Left forelimb (tissue), 1 donor: ENCODE measurements at places on chromosomes 16 and 17.

- DNase-seq: no peak
Observed at GRCh38 chr17:497241-498034, 144.8 kb upstream of the RPH3AL start.

GRCh38 chr16:3850544-3850899, 30.0 kb downstream of the CREBBP start:
- no peak for DNase-seq

DNA sequence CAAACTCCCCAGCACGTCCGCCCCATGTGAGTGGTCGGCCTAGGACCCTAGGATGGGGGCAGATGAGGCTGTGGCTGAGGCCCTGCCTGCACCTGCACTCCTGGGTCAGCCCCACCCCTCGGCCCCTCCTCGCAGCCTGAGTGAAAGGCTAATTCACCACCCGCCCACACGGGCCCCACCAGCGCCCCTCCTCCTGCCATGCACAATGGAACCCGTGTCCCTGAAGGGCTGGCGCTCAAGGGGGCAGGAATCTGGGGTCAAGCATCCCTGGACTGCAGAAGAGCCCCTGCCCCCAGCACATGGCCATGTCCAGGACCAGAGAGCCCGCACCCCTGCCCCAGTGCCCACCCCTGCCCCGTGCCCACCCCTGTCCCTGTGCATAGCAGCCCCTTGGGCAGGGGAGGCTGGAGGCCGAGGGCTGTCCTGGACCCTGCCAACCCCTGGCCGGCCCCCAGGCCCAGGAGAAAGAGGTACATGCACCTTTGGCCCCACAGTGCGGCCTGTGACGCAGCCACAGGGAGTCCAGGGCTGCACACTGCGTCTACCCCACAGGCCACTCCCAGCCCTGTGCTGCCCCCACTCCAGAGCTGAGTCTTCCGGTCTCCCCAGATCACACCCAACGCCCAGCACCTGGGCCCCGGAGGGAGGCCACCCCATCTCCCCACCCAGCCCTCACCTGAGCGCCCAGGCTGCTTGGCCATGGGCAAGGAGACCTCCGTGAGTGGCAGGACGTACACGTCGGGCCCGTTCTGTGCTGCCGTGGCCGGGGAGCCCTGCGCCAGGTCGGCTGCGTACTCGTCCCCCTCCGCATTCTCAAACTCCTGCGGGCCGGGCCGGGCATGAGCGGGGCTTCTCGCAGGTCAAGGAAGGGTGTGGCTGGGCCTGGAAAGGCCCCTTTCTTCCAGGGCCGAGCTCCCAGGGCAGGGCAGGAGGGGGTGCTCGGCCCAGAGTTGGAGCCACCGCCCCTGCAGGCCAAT, 34.6 kb upstream of the PVALEF start:
- DNase-seq: no peak

GRCh38 chr16:48492133-48492532, 106.9 kb upstream of the SIAH1 start:
- DNase-seq: no peak

GRCh38 chr16:87391324-87391949, 699 bp upstream of the MAP1LC3B start:
- no peak for DNase-seq

- peak; percentile 72 for DNase-seq
Observed at GRCh38 chr17:8994319-8994718, 27.0 kb upstream of the NTN1 start.

GRCh38 chr16:88543230-88543813, 26.9 kb upstream of the ZC3H18 start:
- DNase-seq: no peak

DNA sequence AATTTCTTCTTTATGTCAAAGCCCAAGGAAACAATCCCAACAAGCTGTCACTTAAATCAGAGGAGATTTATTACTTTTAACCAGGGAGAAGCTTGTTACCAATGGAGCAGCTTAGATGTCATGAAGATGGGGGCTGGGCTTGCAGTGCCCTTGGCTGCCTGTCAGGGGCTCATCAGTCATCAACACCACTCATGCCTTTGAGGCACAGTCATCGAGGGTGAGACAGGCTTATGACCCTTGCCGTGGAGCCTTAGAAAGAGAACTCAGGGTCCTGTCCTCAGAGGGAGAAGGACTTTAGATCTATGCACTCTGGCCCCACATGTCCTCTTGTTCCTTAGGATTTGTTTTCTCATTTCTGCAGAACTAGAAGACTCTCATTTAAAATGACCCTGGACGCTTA, 318.3 kb downstream of the CBLN1 start:
- no peak for DNase-seq

DNA sequence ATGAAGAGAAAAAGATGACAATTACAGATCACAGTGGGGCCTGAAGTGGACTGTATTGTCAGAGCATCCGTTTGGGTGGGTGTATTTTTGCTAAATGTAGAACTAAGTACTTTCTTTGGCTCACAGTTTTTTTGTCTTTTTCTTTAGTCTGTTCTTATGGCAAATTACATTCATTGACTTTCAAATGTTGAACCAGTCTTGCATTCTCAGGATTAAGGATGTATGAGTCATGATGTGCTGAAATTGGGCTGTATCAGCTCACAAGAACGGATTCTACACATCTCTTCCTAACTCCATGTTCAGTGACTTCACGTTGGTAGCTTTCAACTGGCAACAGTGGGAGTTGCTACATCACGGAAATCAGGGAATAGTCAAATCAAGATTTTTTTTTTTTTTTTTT, 66.5 kb downstream of the TEX2 start:
- no peak for DNase-seq

GRCh38 chr16:11893571-11893970, 22.2 kb downstream of the GSPT1 start:
- DNase-seq: no peak

DNA sequence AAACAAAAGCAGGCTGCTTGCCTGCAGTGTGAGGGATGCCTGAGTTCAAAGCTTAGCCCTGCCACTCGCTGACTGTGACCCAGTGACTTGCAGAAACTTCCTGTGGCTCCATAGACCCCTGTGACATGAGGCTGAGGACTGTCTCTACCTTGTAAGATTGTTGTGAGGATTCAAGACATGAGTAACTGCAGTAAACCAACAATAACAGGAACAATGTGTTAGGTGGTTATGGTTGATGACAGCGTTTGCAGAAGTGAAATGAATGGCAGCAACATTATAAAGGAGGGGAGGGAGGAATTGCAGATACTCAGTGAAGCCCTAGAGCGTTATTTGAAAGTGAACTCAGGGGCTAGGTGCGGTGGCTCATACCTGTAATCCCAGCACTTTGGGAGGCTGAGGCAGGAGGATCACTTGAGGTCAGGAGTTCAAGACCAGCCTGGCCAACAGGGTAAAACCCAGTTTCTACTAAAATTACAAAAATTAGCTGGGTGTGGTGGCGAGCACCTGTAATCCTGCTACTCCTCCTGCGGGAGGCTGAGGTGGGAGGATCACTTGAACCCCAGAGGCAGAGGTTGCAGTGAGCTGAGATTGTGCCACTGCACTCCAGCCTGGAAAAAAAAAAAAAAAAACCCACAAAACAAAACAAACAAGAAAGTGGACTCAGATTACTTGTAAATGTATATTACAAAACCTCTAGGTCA, 33.5 kb upstream of the EMP2 start:
- no peak for DNase-seq

DNA sequence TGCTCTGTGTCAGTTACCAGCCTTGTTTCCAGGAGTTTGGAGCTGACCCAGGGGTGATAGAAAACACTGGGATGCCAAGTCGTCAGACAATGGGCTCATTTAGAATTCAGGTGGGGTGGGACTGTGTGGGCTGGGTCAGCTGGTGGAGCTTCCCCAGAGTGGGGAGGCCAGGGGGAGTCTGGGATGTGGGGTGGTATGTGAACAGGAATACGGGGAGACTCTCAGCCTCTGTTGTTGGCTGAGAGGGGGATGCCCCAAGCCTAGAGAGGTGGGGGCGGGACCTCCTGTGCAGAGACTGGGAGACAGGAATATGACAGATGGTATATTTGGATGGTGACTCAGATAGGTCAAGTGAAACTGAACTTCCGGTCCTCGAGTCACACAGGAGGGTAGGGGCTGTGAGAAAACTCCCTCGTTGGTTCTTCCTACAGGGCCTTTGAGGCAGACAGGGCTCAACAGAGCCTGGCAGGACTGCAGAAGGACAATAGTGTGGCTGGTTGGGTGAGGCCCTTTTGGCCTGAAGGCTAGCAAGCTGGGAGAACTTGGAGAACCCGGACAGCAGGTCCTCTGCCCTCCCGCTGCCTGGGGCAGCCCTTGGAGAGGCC, 23.7 kb downstream of the CDH1 start:
- no peak for DNase-seq

DNA sequence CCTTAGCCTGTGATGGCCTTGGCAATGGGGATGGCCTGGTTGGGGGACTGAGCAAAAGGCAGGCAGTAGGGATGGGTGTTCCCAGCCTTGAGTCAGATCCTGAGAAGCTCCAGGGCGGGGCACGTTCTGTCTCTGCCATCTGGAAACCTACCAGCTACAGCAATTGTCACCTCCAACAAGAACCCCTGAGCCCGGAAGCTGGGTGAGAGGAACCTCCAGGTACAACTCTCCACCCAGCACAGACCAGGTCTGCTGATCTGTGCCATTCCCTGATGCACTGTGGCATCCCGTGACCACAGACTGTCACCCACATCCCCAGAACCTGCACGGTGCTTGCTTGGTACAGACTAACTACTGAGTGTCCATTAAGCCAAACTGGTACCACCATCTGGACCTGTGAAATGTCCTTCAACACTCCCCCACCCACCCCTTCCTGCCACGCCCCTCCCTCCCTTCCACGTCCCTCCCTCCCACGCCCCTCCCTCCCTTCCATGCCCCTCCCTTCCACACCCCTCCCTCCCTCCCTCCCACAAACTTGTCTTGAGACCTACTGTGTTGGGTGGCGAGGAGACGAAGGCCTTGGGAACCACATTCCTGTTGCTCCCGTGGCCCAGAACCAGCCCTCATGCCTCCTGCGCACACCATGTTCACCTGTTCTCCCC, 16.6 kb downstream of the MYO15B start:
- DNase-seq: no peak

GRCh38 chr17:7321466-7321865, 6.3 kb upstream of the GPS2 start:
- no peak for DNase-seq

DNA sequence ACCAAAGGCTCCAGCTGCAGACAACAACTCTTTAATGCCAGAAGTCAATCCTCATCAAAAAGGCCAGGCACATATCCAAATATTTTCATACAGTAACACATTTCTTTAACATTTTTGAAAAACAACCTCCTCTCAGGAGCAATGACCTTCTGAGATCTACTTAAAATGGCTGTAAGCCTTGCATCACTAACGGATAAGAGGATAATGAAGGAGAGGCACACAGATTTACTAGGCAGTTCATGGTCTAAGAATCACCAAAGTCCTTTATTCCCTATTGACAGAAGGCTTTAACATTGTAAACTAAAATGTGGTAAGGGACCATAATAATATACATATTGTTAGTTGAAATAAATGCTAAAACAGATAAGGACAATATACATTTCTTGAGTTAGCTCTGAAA, 114.7 kb downstream of the USP32 start:
- no peak for DNase-seq

- DNase-seq: no peak
Observed at GRCh38 chr16:49951574-49952195, 73.3 kb upstream of the CNEP1R1 start.

GRCh38 chr17:10316801-10317542, 55.8 kb downstream of the MYH13 start:
- peak; percentile 74 for DNase-seq

- DNase-seq: no peak
Observed at GRCh38 chr17:42463976-42464400, 5.3 kb downstream of the ATP6V0A1 start.

- DNase-seq: no peak
Observed at GRCh38 chr17:48587276-48588073, 2.6 kb downstream of the HOXB3 start.

DNA sequence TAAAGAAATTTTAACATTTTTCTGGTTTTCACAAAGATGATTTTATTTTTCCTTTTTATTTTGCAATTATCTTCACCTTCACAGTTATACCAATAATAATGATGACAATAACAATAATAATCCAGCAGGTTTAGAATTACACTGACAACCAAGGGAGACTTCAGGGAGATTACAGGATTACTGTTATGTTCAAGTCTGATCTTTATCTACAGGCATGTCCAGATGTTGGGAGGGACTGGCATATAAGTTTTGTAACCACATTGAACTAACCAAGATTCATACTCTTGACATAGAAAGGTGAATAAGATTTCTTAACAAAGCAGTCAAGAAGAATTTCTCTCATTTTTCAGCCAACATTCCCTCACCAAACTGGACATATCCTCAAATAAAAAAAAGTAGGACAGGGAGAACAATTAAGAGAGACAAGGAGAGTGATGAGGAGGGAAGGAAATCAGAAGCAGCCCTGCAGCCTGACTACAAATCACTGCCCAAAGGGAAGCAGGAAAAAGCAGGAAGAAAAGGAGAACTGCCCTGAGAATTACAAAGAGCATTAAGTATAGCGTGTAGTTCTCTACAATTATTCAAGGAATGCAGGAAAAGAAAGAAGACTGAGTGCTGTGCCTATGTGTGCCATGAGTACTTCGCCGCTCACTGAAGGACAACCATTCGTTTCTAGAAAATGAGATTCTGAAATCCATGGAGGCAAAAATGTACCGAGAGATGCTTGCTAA, 155.7 kb upstream of the C17orf78 start:
- no peak for DNase-seq
